Stimulated activated naive CD8-positive, alpha-beta T cell treated with anti-CD3 and anti-CD28 coated beads, Interleukin-15, amount 100 ng/mL, for 72 hours (primary cell): ENCODE measurements at places on chromosomes 5 and 9.

- DNase-seq, result no peak
These were observed 288.0 kb downstream of the ELAVL2 start for GRCh38 chr9:23538067-23538402.

DNA sequence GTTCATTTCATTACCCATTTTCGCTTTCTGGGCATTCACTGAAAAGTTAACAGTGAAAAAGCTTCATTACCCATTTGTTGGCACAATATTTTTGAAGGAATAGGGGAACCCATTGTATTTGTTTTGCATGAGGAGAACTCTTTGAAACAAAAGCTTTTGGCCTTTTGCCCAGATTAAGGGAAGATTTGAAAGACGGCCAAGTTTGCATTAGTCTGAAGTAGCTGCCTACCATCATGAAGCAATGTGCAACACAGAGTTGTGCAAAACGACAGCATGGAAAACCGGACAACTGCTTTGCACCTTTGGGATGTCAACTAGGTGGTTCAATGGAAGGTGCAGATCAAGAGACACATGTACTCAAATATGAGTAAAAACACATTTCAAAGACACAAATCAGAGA lies 84.9 kb downstream of the TRPM3 start:
- DNase-seq, result no peak

DNA sequence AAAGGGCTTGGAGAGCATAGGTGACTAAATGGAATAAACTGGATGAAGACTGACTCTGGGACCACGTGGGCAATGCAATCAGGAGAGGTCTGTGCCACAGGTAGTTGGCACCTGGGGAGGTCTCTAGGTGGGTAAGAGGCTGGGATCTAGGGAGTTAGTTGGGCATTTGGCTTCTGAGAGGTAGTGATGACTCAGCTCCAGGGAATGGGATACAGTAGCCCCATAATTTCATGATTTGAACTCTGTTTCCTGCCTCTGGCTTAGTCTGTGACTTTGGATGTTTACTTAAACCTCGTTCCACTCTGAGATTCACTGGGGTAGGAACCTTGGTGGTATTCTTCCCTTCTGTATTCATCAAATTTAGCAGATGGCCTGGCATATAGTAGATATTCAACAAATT lies 240.8 kb downstream of the KIF4B start:
- DNase-seq, result no peak

GRCh38 chr5:766666-767431 lies 17.7 kb downstream of the ZDHHC11B start:
- DNase-seq, result no peak

DNA sequence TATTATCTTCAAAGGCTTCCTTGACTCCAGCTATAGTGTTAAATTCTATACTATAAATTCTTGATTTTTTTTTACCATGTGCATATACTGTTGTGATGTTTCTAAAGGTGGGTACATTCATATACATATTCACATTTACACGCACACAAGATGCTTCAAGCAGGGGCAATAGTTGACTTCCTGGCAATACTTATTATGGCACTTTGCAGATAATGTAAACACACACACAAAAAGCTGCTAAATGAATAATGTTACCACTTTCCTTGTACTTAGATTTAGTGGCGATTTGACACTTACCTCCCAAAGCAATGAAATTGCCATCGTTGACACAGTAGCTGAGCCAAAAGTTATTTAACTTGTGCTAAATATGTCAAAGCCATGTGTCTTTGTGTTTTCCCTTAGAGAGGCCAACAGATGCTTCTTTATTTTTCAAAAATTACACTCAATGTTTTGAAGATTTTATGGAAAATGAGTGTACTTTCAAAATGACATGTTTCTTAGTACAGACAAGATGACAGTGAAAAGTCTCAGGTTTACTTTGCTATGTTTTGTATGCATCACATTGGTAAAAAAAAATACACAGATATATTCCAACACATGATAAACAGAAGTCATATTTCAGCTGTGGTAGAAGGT lies 12.2 kb upstream of the ERAP2 start:
- no peak for DNase-seq

GRCh38 chr5:124056991-124057723 lies 545.2 kb downstream of the CSNK1G3 start:
- DNase-seq, result no peak

DNA sequence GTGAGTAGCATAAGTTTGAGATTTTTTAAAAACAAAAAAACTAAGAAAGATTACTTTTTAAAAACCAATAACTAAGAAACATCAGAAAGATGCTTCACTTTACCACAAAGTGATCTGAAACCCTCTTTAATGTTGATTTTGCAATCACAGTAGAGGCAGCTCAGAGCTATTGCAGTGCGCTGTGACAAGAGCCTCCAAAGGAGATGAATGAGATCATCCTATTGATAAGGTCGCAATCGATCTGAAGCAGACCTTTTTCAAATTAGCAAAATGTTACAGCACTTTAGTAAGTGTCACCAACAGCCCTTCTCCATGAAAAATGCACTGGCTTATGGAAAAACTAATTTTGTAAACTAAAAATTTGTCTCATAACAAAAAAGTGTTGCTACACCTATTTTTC lies 284.6 kb upstream of the EFNA5 start:
- no peak for DNase-seq

DNA sequence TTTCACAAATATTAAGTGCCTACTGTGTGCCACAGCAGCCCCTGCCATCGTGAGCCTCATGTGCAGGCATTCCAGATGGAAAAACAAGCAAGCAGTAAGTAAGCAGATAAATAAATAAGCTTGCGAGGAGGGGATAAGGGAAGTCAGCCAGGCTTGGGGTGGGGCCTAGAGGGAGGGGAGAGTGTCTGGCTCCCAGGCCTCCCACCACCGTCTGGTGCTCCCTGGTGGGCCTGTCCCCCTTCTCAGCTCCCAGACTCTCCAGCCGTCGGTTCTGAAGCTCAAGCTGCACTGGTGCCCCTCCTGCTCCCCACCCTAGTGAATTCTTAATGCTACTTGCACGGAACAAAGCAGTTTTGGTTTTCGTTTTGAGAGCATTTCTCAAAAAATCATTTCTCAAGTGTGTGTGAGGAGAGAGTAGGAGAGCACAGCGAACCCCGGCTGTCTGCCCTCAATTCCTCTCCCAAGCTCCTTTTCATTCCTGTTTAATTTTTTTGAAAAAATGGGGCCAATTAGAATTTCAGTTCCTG lies 6.6 kb upstream of the IER5L start:
- no peak for DNase-seq

DNA sequence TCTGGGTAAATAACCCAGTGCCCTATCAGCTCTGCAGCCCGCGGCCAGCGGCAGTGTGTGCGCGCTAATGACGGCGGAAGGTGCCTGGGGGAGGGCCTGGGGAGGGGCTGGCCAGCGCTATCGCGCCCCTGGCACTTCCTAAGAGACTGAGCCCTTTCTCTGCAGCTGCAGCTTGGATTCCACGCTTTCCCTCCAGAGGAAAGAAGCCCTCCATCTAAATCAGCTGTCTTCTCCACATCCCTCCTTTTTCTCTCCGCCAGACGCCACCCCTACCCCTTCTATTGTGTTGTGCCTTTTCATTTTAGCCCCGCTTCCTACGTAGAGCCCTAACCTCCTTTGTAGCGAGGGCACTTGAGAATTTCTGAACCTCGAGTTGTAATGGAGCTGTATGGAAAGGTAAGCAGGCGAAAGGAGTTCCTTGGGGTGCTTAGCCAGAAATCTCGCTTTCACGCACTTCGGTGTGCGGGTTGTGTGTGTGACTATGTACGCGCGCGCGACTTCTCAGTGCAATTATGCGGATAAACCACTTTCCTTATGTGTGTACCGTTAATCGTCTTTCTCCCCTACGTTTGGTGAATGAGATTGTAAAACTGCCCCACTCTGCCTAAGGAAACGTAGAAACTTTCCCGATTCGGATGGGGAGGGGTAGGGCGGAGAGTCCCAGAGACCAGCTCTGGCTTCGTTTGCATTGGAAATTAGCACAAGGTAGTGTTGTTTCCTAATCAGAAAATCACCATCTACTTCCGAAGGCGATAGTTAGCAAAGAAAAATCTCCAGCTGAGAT lies 664 bp upstream of the RAB3C start:
- DNase-seq, result no peak

DNA sequence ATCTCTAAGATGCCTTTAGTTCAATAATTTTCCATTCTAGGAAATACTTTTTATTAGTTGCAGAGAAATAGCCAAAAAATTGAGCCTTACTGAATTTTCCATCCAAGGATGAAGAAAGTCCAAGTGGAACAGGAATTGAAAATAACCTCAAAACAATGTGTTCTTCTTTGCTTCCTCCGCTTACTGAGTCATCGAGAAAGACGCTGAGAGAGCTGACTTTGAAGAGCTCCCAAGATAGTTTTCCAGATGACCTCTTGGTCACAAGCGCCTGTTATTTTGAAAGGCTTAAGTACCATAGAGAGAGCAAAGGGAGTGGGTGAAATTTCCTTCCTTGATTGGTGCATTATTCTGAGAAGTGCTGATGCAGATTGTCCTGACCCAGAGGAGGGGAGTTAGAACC lies 253.5 kb upstream of the ATP10B start:
- no peak for DNase-seq
